ENCODE measurements at places on chromosomes 2 and 18.
A peak's percentile ranks its signal among the peaks of the same experiment; 100 is the strongest.

DNA sequence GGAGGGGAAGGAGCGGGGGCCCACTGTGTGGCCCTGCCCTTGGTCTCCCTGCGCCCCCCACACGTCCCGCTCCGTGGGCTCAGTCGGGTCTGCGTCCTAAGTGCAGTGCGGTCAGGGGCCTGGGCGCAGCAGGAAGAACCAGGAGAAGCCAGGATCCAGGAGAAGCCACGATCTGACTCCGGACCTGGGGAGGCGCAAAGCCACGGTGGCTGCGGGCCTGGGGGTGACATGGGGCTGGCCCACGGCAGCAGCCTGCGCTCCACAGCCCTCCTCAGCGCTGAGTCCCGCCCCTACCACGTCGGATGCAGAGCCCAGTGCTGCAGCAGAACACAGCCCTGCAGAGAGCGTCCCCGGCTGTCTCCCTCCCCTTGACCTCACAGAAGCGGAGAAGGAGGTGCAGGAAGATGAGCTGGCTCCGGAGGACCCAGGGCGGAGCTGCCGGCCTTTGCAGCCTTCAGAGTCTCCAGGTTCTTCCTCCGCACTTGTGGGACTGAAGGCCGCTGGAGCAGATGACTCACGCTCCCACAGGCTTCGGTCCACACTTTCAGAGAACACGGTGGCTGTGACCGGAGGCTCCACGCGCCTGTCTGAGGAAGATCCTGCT is 589.2 kb upstream of the SALL3 start:
- DNase-seq, result no peak

GRCh38 chr2:42557306-42557705 is 11.1 kb upstream of the MTA3 start:
- DNase-seq, result no peak

- DNase-seq, result no peak
Observed at GRCh38 chr18:22088029-22088428, 81.4 kb upstream of the GATA6 start.

DNA sequence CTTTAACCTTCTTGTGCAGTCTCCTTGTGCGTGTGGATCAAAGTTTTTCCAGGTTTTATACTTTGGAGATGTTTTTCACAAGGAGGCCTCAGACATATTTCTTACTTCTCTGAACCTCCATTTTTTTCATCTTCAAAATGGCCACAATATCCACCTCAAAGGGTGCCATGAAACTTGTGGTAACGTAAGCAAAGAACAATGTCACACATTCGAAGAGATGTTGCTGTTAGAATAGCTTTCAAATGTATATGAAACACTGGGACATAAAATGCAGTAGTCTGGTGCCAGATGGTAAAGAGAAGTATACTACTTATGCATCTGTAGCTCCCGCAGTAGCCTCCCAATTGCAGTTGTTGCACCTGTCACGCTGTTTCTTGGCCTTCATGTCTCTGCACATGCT is 2.6 kb upstream of the KRCC1 start:
- DNase-seq, result no peak

GRCh38 chr2:223735035-223735640 is 102.2 kb downstream of the AP1S3 start:
- peak; percentile 29 for DNase-seq

- peak; percentile 6 for DNase-seq
Observed at GRCh38 chr2:35081001-35081621, 1274.5 kb upstream of the CRIM1 start.

GRCh38 chr2:136242687-136243277 is 124.8 kb upstream of the CXCR4 start:
- peak; percentile 46 for DNase-seq

- no peak for DNase-seq
Observed at GRCh38 chr18:62842898-62843297, 127.6 kb downstream of the PHLPP1 start.

DNA sequence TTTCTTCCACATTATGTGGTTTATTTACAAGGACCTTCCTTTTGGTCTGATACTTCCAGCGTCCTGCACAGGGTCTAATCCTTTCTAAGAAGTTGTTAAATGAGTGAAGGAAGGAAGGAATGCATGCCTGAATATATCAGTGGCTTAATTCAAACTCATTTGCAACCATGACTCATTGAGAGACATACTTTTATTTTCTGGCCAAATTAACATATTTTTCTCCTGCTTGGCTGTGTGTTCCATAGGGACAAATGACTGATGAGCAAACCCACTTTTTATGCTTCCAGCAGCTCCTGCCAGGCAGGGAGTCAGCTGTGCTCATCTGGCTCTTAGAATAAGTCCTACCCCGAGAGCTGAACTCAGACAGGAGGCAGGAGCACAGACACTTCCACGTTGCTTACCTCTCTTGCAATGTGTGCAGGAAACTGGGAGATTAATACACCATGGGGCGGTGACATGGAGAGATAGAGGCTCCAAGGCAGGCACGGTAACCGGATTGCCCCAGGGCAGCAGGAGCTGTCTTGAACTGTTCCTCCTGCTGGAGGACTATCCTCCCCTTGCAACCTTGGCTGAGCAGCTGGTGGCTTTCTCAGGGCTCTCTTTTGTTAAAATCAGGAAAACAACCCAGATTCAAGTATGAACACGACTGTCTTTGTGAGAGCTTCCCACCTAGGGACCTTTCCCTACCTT is 667.5 kb upstream of the HS6ST1 start:
- DNase-seq, result no peak

DNA sequence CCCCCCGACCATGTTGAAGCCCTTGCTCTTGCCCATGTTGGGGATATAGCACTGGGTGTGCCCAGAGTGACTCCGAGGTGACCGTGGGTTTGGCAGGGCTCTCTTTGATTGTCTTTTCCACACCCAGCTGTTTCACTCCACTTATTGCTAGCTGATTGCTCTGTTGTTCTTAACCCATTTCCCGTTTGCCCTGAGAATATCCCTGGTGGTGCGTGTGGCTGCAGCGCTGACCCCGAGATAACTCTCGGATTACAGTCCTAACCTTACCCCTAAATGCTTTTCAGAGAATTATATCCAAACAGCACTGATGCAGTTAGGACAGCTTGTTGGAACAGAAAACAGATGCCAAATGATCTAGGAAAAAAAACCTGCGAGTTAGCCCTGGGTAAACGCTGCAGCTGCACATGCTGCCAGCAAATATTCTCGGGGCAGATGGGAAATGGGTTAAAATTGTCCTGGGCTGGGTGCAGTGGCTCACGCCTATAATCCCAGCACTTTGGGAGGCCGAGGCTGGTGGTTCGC is 34.3 kb upstream of the SNORC start:
- no peak for DNase-seq

DNA sequence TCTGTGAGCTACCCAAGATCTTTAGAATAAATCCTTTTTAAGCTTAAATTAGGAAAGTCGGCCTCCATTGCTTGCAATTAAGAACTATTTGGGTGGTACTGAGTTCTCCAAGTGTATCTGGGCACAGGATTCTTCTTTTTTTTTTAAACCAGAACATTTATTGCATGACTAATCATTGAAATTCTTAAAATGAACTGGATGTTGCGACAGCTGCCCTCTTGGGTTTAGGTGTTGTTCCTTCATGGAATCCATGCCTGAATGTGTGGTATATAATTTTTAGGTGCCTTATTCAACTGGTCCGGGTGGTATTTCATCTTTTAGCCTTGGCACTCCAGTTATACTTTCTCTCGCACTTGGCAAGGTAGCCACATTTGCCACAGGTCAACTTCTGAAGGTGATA is 14.5 kb upstream of the KCNK3 start:
- no peak for DNase-seq

GRCh38 chr18:39480494-39481195 is 1915.0 kb upstream of the CELF4 start:
- DNase-seq, result no peak

DNA sequence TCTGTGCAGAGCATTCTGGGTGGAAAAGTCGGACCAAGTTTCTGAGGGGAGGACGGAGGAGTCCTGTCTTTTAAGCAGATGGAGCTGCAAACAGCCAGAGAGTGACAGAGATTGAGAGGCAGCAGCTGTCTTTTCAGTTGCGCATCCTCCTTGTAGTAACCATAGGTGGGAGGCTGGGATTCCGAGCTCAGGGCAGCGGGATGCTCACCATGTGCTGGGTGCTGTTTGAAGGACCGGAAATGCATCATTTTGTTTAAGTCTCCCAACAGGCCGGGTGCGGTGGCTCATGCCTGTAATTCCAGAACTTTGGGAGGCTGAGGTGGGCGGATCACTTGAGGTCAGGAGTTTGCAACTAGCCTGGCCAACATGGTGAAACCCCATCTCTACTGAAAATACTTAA is 93.4 kb downstream of the AGAP1 start:
- no peak for DNase-seq

- no peak for DNase-seq
Observed at GRCh38 chr2:29113027-29113686, 2.1 kb upstream of the CLIP4 start.

GRCh38 chr2:65579506-65580235 is 147.3 kb upstream of the SPRED2 start:
- no peak for DNase-seq

- peak; percentile 68 for DNase-seq
Observed at GRCh38 chr18:21242141-21242779, at the start of gene GREB1L. Gene GREB1L (plus strand): TSS chr18:21242232. CDS start chr18:21383519, 141,287 bp downstream.

- DNase-seq, result no peak
Observed at GRCh38 chr2:135586148-135586547, 54.9 kb downstream of the R3HDM1 start.

- DNase-seq, result no peak
Observed at GRCh38 chr18:64119916-64120315, 29.0 kb downstream of the LINC00305 start.

GRCh38 chr2:159897081-159897480 is 99.1 kb upstream of the CD302 start:
- DNase-seq, result no peak

DNA sequence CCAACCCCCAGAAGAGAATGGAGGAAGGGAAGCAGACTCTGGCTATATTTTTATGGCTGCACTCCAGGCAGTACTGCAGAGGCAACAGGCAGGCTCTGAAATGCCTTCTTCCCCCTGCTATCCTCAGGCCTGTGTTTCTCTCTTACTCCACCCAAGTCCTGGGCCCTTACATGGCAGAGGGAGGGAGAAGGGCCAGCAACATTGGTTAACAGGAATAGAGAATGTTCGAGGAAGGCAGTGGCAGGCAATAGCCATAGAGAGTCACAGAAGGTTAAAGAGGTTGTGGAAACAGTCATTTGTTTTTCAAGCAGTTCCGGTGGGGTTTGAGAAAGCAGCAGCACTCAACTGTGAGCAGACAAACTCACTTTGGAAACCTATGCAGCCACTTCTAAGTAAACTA is 15.1 kb upstream of the DARS1 start:
- no peak for DNase-seq

GRCh38 chr18:10299643-10300042 is 154.8 kb upstream of the APCDD1 start:
- DNase-seq, result peak; percentile 12

DNA sequence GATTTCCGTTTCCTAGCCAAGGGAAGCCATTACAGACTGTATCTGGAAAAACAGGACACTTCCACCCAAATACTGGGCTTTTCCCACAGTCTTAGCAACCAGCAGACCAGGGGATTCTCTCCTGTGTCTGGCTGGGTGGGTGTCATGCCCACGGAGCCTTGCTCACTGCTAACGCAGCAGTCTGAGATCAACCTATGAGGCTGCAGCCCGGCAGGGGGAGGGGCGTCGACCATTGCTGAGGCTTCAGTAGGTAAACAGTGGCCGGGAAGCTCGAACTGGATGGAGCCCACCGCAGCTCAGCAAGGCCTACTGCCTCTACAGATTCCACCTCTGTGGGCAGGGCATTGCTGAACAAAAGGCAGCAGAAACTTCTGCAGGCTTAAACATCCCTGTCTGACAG is 131.1 kb downstream of the KIAA1328 start:
- DNase-seq, result no peak

GRCh38 chr2:172704072-172704936 is 31.3 kb upstream of the RAPGEF4 start:
- peak; percentile 31 for DNase-seq

DNA sequence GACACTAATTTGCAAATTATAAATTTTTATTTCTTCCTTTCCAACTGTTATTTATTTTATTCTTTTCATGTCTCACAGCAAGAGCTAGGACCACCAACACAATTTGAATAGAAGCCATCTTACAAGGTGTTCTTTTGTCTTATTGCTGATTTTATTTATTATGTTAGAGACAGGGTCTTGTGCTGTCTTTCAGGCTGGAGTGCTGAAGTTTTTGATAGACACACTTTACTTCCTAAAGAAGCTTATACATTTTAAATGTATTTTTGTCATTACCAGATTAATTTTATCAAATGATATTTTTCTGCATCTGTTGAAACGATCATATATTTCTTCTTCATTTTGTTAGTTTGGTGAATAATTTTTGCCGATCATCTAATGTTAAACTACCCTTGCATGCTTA is 130.3 kb upstream of the BCL2L11 start:
- no peak for DNase-seq

DNA sequence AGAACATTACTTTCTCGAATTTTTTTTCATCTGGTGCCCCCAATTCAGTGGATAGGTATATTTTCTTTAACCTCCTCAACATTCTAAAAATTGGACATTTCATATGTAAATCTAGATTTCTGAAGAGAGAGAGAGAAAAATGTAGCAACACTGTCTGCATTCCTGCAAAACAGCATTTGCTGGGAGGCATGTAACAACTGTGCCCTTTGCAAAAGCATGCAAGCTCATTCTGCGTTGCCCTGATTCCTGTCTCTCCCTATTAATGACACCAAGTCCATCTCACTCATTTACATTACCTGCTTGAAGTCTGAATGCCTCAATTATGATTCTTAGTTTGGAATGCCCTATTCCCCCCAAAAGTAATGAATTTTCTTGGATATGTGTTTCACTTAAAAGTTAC is 79.8 kb upstream of the BARD1 start:
- DNase-seq, result no peak

GRCh38 chr18:8858888-8859511 is 153.6 kb downstream of the MTCL1 start:
- peak; percentile 91 for DNase-seq

DNA sequence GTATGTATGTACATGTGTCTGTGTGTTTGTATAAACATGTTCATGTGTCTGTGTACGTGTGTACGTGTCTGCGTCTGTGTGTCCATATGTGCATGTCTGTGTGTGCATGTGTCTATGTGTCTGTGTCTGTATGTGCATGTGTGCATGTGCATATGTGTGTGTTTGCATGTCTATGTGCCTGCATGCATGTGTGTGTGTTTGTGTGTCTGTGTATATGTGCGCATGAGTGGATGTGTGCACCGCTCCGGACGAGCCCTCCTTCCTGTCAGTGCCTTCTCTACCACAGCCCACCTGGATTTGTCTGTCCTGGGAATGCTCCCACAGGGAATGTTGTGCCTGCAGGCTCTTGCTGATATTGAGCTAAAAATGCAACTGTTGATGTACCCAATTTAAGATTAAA is 113.3 kb upstream of the EPC2 start:
- no peak for DNase-seq

- DNase-seq, result peak; percentile 22
Observed at GRCh38 chr2:238942726-238943300, 94.9 kb downstream of the TWIST2 start.

- DNase-seq, result peak; percentile 76
Observed at GRCh38 chr2:234025891-234026401, 24.6 kb upstream of the SPP2 start.

GRCh38 chr18:23398401-23398800 is 54.7 kb upstream of the RIOK3 start:
- DNase-seq, result no peak
